ENCODE measurements at places on chromosomes 1 and 21. TPM values are rescaled to one million over a fixed set of nuclear protein-coding genes. Genes with fewer than 3 reads are reported as not detected.

GRCh38 chr1:242405947-242406346 is 118.5 kb downstream of the PLD5 start:
- DNase-seq, result no peak

DNA sequence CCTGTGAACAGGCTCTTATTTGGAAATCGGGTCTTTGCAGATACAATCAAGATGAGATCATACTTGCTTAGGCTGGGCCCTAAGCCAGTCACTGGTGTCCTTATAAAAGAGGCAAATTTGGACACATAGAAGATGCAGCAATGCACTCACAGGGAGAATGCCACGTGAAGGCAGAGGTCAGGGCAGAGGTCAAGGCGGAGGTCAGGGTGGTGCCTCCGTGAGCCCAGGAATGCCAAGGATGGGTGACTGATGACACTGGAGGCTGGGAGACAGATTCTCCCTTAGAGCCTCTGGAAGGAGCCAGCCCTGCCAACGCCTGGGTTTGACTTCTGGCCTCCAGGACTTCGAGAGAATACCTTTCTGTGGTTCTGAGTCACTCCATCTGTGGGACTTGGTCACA is 22.8 kb upstream of the C1orf174 start:
- no peak for DNase-seq

Gene PLA2G2D
- polyA plus RNA-seq, result not detected

Gene SIPA1L2
- 7.1 TPM for polyA plus RNA-seq

Gene ST6GALNAC3
- 0.65 TPM for polyA plus RNA-seq

Measured in IMR-90 (cell line).